Occipital lobe (tissue), 3 donors: ENCODE measurements at places on chromosomes 1 and 21. TPM values are rescaled to one million over a fixed set of nuclear protein-coding genes. Genes with fewer than 3 reads are reported as not detected.

DNA sequence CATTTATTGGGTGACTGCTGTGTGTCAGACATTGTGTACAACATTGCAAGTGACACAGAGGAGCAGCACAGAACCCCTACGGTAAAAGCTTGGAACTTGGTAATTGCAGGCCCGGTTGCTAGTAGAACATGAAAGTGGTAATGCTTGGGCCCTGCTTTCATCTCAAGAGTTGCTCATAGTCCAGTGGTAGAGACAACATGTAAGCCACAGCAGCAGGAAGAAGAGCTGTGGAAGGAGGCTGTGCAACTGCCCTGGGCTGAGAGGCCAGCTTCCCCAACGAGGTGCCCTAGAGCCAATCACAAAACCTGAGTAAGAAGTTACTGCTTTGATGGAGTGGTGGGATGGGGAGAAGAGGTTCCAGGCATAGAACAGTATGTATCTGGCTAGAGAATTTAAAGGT, 18.4 kb downstream of the CNIH4 start:
- DNase-seq: no peak

GRCh38 chr21:15682186-15682895, 47.4 kb upstream of the USP25 start:
- no peak for DNase-seq

DNA sequence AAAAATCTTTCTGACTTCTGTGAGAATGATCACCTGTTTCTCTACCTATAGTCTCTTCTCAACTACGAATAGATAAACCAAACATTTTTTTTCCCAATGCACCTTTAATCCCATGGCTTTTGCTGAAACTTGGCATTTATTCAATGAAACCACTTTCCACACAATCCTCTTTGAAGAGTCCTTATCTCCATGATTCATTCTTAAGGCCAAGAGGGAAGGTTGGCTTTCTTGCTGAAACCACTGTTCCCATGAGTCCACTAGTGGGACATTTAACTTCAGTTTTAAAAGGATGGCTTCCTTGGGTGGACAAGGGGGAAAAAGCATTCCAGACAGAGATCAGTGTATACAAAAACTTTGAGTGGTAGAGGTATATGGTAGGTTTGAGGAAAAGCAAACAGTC, 73.6 kb downstream of the CRB1 start:
- no peak for DNase-seq

DNA sequence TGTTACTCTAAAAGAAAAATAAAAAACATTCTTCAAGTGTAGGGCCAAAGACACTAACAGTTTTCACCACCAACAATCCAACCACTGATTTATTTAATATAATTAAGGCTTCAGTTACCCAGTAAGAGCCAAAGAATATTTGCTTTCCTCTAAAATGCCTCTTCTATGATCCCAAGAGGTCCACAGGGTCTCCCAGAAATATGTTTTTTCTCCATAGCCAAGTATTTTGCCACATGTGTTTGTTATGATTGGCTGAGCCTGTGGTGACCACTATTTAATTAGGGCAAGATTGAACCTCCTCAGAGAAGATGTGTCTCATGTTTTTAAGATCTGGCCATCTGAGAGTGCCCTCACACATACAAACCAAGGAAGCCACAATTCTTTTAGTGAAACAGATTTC, 135.9 kb downstream of the TPR start:
- no peak for DNase-seq

SLX9 gene
- 6.1 TPM for total RNA-seq

- no peak for DNase-seq
These were observed 333 bp upstream of the CHAF1B start for GRCh38 chr21:36384885-36385232.

- DNase-seq: no peak
These were observed 145.2 kb upstream of the ETS2 start for GRCh38 chr21:38660333-38661196.

DNA sequence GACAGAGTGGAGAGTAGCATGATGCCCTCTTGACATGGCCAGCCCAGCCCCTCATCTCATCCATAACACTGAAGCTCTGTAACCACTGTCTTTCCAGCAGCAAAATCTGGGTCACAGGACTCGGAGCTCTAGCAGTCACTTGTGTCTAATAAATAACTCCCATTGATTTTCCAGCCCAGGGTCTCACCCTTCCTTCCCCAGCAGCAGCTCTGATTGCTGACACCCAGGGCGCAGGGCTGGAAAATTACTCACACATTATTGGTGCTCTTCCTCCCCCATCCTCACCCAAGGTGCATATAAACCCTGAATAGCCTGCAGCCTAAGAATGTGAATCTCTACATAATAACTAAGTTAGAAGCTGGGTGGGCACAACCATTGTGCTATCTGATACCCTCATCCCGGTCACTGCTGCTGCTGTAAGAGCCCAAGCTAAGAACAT, 21.1 kb upstream of the OR10J5 start:
- no peak for DNase-seq

- no peak for DNase-seq
These were observed 58.5 kb downstream of the TENT5C start for GRCh38 chr1:117664314-117664713.

NES gene
- total RNA-seq: 24.0 TPM

DNA sequence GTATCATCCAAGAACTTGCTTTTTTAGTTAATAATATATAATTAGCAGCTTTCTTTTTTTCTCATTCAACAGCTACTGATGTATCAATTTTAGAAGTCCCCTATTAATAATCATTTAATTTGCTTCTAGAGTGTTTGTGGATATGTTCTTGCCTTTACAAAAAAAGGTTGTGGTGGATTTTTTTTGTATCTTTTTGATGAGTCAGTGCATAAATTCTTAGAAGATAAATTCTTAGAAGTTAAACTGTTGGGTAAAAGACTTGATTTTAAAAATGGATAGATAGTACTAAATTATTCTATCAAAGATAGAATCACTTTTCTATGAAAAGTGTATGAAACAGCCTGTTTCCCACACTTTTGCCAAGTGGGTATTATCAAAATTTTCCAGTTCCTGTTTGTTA, 11.9 kb downstream of the FGGY start:
- no peak for DNase-seq

SPATA1 gene
- total RNA-seq: 1.9 TPM

LAD1 gene
- not detected for total RNA-seq

DNA sequence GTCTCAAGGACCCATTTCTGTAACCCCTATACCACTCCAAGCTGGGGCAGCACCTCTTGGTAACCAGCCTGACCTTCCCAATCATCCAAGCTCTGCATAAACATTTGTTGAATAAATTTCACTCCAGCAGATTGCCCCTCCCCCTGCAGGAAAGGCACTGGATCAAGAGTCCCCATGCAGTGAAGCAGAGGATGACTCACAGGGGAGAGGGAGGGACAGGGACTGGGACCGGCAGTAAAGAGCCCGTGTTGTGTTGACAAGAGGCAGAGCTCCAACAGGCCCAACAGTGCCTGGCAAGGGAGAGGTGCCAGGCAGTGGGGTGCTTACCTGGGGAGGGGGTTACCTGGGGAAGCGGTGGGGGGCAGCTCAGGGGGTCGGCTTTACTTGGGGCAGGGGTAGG, 32.3 kb downstream of the SLC9A1 start:
- DNase-seq: peak; percentile 83

S100A3 gene
- total RNA-seq: not detected

PRDX6 gene
- total RNA-seq: 38.4 TPM

DNA sequence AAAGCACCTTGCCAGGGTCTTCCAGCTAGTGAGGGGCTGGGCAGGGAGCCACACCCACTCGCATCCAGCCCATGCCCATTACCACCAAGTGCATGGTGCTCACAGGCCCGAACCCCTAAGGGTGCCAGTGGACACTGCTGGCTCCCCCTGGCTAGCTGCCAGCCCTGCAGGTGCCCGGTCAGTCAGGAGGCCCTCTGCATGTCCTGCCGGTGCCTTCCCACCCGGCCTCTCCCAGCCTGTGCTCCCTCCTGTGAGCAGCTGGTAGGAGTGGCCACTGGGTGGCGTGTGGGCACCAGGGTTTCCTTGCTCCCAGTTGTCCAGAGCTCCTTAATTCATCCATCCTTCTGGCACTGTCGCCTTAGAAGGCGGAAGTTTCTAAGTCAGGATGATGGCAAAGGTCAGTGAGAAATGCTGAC, 33.4 kb downstream of the QSOX1 start:
- peak; percentile 29 for DNase-seq

DNA sequence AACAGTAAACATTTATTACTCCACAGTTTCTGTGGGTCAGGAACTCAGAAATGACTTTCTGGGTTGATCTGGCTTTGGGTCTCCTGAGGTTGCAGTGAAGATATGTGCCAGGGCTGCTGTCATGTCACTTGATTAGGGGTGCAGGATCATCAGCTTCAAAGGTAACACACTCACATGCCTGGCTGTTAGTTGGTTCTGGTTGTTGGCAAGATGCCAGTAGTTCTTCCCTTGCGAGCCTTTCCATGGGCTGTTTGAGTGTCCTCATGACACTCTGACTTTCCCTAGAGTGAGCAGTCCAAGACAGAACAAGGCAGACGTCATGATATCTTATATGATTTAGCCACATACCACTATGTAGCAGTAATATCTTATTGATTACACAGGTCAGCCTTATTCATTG, 1.8 kb downstream of the SWT1 start:
- DNase-seq: no peak

FCRL5 gene
- not detected for total RNA-seq

GSTM2 gene
- total RNA-seq: 9.2 TPM

SPEN gene
- 80.0 TPM for total RNA-seq

GRCh38 chr1:37633040-37633937, 1.4 kb downstream of the RSPO1 start:
- DNase-seq: no peak

GRCh38 chr1:95203908-95204437, 30.0 kb upstream of the RWDD3 start:
- DNase-seq: no peak
